CD4-positive, alpha-beta memory T cell (primary cell): ENCODE measurements at places on chromosomes 5 and 9. TPM values are rescaled to one million over a fixed set of nuclear protein-coding genes. Genes with fewer than 3 reads are reported as not detected.

PROB1 gene
- total RNA-seq: 1.3 TPM

SLC38A9 gene
- total RNA-seq: 28.2 TPM

SPINK1 gene
- total RNA-seq: not detected

MVB12B gene
- total RNA-seq: 6.5 TPM

LECT2 gene
- not detected for total RNA-seq

ARL14EPL gene
- not detected for total RNA-seq

ZBED3 gene
- 1.4 TPM for total RNA-seq

INSL4 gene
- total RNA-seq: not detected

AFAP1L1 gene
- not detected for total RNA-seq

ARID3C gene
- not detected for total RNA-seq

COL5A1 gene
- total RNA-seq: 1.6 TPM

NKD2 gene
- not detected for total RNA-seq

SLC45A2 gene
- total RNA-seq: not detected

STPG3 gene
- not detected for total RNA-seq

GRM6 gene
- not detected for total RNA-seq

GBA2 gene
- 61.1 TPM for total RNA-seq

COL23A1 gene
- total RNA-seq: 0.17 TPM

GABRA1 gene
- not detected for total RNA-seq

CPLANE1 gene
- 6.5 TPM for total RNA-seq

SPINK4 gene
- total RNA-seq: not detected

FGF18 gene
- 0.32 TPM for total RNA-seq

TJP2 gene
- 10.3 TPM for total RNA-seq

OR13C9 gene
- not detected for total RNA-seq

SEMA4D gene
- 410 TPM for total RNA-seq

GFI1B gene
- total RNA-seq: not detected

PCA3 gene
- total RNA-seq: not detected

IL13 gene
- not detected for total RNA-seq

LIFR gene
- total RNA-seq: 0.42 TPM

KIF4B gene
- not detected for total RNA-seq

IFNK gene
- not detected for total RNA-seq

SPATA31A3 gene
- total RNA-seq: not detected

C5orf52 gene
- not detected for total RNA-seq

JAKMIP2 gene
- total RNA-seq: 1.2 TPM

ZNG1F gene
- total RNA-seq: 9.7 TPM

EPB41L4B gene
- not detected for total RNA-seq

BICD2 gene
- 34.2 TPM for total RNA-seq

CCDC192 gene
- total RNA-seq: not detected
